RPMI7951 (cell line): ENCODE measurements at places on chromosomes 4 and X. TPM values are rescaled to one million over a fixed set of nuclear protein-coding genes. Genes with fewer than 3 reads are reported as not detected.
A peak's percentile ranks its signal among the peaks of the same experiment; 100 is the strongest.

- DNase-seq: no peak
Measured at GRCh38 chr4:137090951-137091350, 441.3 kb downstream of the PCDH18 start.

Gene ZFP42
- total RNA-seq: 0.24 TPM in 1 of 2 replicates, not detected in the other

GRCh38 chr4:78845472-78845871, 69.3 kb downstream of the BMP2K start:
- no peak for DNase-seq

DNA sequence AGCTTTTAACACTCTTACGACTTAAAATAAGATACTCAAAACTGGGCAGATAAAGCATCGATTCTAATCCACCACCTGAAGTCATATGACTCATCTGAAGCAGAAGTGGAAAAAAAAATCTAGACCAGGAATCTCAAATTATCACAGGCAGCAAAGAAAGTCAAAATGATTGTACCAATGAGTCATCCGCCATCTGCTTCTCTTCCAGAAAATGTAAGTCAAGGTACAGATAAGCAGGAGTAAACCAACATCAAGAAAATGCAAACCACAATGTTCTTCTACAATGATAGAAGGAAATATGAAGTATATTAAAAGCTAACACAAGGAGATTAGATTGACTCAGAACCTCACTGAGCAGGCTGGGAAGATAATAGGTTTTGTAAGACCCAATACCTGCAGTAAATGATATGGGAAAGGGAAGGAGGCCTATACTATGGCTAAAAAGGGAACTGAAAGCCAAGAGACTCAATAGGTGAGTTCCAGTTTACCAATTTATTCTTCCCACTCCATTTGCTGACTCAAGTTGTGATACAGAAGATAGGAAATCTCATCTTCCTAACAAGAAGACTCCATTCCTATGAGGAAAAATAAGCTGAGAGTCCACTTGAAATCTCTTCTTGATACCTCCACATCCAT, 88.4 kb upstream of the TET2 start:
- peak; percentile 83 for DNase-seq
